ENCODE measurements at places on chromosomes 1 and 21. TPM values are rescaled to one million over a fixed set of nuclear protein-coding genes. Genes with fewer than 3 reads are reported as not detected.

DNA sequence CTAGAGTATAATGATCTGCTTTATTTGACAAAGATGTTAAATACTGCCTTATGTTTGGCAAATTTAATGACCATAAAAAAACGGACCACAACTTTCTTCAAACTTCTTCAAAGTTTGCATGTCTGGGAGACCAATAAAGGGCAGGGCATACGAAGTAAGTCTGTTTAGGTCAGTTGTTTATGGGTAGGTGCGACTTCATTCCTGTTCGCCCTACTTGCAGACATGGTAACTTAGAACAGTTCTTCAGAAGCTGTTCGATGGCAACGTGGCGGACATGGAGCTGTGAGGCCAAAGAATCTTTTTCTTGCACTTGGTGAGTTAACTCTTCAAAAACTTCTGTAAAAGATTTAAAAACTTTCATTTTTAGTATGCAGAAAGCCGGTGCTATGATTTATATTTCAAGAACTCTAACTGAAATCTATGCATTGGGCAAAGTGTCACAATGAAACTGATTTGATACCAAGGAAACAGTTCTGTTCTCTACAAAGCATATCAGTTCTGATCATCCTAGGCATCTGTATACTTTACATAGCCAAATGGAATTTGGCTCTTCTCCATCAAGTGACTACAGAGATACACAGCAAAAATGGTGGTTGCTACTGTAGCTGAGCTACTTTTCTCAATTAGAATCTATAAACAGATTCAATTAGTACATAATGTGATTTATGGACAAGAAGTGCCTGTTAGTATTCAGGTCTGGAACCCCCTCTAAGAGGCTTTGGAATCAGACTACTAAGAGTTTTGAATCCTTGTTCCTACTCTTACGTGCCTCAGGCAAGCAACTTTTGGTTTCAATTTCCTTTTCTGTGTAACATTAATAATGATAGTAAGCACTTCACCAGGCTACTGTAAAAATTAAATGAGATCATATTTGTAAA lies 25.7 kb downstream of the C21orf91 start:
- DNase-seq = no peak

Gene NPHS2
- not detected for total RNA-seq

DNA sequence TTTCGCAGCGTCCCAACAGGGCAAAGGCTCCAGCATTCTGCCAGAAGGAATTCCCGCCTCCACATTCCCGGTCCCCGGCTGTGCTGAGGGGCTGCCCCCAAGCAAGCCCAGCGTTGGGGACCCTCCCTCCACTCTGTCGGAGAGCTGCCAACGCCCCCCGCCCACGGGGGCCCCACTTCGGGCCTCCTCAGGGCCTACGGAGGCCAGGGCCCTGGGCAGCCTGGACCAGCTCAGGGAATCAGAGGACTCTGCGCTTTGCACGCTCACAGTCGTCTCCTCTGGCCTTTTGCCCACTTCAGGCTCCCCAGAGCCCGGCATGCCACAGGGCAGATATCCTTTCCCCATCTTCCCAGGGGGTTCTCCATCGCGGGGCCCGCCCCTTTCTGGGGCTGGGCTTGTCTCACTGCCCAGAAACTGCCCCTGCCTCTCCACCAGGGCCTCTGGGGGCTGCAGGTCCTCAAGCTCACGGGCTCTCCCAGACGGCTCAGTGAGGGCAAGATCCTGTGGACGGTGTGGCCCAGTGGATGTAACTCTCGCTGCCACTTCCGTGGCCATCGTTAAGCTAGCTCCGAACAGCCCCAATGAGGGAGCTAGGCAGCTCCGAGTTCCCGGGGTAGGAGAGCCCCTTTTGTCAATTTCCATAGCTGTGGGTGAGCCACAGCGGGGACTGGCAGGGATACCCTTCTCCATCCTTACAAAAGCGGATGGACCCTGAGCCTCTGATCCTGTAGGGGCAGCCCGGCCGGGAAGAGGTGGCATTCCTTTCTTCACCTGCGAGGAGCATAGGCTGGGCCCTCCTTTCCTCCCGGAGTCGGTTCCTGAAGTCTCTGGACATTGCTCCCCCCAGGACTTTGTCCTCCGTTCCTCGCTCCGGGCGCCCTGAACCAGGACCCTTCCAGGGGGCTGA lies 2.8 kb downstream of the ITPKB start:
- DNase-seq = no peak

DNA sequence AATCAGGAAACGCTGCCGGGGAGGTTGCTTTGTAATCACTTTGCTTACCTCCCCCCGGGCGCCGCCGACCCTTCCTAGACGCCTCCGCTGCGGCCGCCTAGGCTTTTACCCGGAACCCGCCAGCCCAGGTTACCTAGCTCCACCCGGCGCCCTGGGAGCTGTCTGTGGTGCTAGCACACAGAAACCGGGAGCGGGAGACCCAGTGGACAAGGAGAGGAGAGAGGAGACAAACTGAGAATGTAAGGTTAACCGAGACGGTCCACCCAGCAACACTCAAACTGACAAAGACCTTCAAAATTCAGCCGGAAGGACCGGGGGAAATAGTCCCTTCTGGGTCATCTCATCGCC lies 9.8 kb downstream of the BARHL2 start:
- peak; percentile 89 for DNase-seq

Gene OVAAL
- total RNA-seq = not detected
